Fibroblast of lung (primary cell): ENCODE measurements at places on chromosomes 5 and 9.

DNA sequence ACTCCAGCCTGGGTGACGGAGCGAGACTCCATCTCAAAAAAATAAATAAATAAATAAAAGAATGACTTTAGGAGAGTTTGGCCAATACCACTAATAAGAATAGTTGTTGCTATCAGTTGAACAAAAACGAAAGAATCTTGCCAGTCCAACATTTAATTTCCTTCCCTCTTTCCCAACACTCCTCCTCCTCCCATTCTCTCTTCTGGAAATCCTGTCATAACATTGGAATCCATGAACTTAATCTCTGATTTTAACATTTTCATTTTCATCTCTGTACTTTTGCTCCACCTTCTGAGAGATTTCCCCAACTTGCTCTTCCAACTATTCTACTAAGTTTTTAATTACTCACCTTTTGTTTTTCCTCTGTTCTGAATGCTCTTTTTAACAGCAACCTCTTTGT is 42.8 kb upstream of the CDK20 start:
- peak; percentile 25 for DNase-seq

GRCh38 chr5:36276864-36277263 is 24.8 kb downstream of the RANBP3L start:
- no peak for DNase-seq

DNA sequence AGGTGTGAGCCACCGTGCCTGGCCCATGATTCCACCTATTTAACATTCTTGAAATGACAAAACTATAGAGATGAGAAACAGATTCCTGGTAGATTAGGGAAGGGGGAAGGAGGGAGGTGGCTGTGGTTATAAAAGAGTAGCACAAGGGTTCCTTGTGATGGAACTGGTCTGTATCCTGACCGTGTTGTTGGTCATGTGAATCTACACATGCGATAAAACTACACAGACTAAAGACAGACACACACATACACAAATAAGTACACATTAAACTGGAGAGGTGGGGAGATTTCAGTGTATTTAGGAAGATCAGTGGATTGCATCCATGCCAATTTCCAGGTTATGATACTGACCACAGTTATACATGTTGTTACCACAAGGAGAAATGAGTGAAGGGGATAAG is 60.9 kb downstream of the RNF130 start:
- DNase-seq: no peak

DNA sequence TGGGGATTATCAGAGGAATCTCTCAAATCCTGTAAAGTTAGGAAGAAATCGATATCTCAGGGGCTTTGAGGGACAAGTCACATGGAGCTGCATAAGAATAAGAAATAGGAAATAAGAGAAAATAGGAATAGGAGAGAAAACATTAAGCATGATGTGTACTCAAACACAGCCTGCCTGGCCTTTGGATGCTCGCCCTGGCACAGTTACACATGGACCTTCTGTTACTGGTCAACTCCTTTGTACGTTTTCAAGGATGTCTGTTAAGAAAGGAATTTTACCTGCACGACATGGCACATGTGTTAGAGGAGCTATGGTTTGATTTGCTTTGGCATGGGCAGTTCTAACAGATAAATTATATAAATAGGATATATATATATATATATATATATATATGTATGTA is 321.2 kb downstream of the CDH12 start:
- no peak for DNase-seq

GRCh38 chr9:6214434-6214833 is 1.2 kb upstream of the IL33 start:
- DNase-seq: peak; percentile 79

GRCh38 chr9:14415947-14416346 is 102.0 kb upstream of the NFIB start:
- peak; percentile 88 for DNase-seq

GRCh38 chr9:34399729-34400128 is 23.0 kb upstream of the MYORG start:
- no peak for DNase-seq

GRCh38 chr5:95667061-95667618 is 15.7 kb downstream of the SPATA9 start:
- DNase-seq: no peak

DNA sequence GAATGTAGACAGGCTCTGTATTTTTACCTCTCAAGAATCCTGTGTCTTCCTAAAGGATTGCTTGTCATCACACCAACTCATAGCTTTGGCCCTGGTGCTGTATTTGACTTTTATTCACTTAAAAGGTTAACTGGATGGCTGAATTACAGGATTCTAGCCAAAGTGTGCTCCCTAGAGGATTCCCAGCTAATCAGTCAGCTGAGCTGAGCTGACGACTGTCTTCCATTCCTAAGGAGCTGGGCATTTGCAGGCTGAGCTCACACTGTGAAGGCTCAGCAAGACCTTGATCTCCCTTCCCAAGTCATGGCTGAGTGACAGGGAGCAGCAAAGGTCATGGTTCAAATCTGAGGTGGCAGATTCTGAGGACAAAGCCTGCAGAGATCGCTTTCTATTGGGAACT is 59.0 kb upstream of the PALM2AKAP2 start:
- DNase-seq: no peak

DNA sequence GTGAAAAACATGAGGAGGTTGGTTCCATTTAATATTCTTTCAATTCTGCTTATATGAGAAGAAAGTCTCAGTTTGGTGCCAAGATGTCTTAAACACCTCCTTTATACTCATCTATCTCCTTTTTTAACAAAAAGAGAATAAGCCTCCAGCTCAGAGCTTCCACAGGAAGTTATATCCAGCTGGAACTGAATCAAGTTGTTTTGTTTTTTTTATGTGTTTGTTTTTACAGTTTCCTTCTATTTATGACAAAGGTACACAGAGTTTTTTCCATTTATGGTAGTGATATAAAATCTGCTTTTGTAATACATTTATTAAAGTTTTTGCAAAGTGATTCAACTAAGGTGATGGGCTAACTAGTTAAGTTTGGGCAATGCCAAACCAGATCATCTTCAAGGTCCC is 10.4 kb downstream of the SPARC start:
- no peak for DNase-seq

- peak; percentile 41 for DNase-seq
These were observed 90.7 kb downstream of the PTCH1 start for GRCh38 chr9:95425910-95426551.

GRCh38 chr9:22052376-22052945 is 43.4 kb upstream of the CDKN2B start:
- DNase-seq: peak; percentile 94

- peak; percentile 6 for DNase-seq
These were observed 223.5 kb downstream of the SH3GL2 start for GRCh38 chr9:17802249-17802857.

GRCh38 chr5:133926489-133927299 is 41.7 kb downstream of the C5orf15 start:
- no peak for DNase-seq

- no peak for DNase-seq
These were observed 32.4 kb upstream of the CDK20 start for GRCh38 chr9:88006511-88007290.

GRCh38 chr5:95824747-95825146 is 2.2 kb upstream of the GLRX start:
- no peak for DNase-seq

GRCh38 chr5:141484641-141485311 is at the start of gene PCDHGC4:
Gene PCDHGC4, plus strand, starts transcription at chr5:141485030. Its CDS starts 144 bp downstream, at chr5:141485174.
- DNase-seq: no peak

- peak; percentile 2 for DNase-seq
These were observed 472.7 kb upstream of the CDH9 start for GRCh38 chr5:27511061-27511460.

DNA sequence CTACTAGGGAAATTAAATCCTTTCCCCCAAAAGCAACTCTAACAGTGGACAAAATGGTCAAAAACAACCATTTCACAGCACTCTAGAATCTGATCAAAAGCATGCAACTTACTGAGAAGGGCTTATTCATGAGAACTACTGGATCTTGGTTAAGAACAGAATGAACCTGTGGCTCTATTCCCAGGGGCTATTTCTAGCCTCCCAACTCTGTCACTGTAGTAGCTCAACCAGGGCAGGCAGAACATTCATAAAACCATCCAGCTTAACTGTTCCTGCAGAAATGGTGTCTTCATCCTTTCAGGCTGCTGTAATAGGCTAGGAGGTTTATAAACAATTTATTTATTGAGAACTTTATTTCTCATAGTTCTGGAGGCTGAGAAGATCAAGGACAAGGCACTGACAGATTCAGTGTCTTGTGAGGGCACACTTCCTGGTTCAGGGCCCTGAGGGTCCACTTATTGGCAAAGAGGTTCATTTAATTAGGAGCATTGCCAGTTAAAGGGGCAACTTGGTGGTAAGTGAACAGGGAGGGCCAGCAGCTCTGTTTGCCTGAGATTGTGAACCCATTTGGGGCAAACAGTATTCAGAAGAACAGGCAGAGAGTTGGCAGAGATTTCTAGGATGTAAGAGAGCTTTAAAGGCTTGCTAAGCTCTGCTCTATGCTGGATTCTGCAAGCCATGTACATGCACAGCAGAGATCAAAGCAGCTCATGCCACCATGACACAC is 238.5 kb upstream of the FBXL7 start:
- DNase-seq: no peak

DNA sequence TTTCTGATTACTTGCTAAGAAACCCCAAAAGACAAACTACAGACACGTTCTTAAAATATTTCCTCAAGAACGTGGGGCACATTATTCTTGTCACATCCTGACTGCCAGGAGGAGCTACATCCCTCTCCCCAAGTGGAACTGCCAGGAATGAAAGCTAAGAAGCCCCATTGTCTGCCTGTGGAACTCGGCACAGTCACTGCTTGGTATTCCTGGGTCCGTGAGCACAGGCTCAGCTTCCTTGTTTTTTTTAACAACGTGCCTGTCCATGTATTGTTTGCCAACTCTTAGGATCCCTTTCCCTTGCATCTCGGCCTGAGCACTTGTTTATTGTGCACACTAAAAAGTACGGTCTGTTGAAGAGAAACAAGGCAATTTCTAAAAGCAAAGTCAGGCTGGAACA is 47.0 kb upstream of the SELENOP start:
- DNase-seq: no peak

- DNase-seq: no peak
These were observed 357.4 kb downstream of the NDUFS4 start for GRCh38 chr5:53917826-53918225.

DNA sequence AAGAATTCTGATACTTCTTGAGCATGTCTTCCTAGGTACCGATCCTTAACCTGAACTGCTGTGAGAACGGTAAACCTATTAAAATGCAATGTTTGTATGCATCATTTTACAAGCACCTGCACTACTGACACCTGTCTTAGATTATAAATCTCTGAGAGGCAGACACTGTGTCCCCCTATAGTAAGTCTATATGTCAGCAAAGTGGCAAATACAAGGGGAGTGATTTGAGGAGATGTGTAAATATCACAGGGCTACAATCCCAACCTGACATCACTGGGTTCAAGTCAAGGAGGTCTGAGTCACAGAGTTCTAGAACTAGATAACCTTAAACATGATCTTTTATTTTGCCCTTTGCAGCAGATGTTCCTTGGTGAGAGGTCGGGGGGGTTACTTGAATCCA is 64.1 kb downstream of the ANKH start:
- no peak for DNase-seq

- DNase-seq: peak; percentile 96
These were observed 21.8 kb downstream of the SPARC start for GRCh38 chr5:151664694-151665585.

GRCh38 chr9:102309379-102309778 is 570.9 kb upstream of the GRIN3A start:
- no peak for DNase-seq

GRCh38 chr9:127652733-127653132 is 40.7 kb downstream of the STXBP1 start:
- no peak for DNase-seq

DNA sequence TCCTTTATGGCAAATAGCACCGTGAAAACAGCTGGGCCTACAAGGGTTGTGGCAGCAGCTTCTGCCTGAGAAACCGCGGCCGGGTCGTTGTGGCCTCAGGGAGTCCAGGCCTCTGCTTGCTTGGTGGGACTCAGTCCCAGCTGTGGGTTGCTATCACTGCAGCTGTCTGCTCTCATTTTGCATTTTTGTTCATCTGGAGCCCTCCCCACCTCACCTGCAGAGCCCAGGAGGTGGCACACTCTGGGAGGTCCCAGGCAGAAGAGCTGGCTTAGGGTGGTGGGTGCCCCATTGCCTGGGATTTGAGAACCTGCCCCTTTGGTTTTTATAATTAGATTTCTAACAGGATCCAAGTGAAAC is 138.4 kb downstream of the GADD45G start:
- DNase-seq: no peak

- DNase-seq: peak; percentile 88
These were observed 46.4 kb downstream of the ANXA2R start for GRCh38 chr5:42993516-42994245.

GRCh38 chr5:111144352-111144930 is 52.3 kb downstream of the WDR36 start:
- DNase-seq: peak; percentile 26

GRCh38 chr5:125232779-125233230 is 486.4 kb upstream of the ZNF608 start:
- peak; percentile 93 for DNase-seq

GRCh38 chr9:131872702-131873101 is 132.8 kb upstream of the RAPGEF1 start:
- DNase-seq: no peak

- peak; percentile 2 for DNase-seq
These were observed 87.0 kb downstream of the ERBIN start for GRCh38 chr5:66013397-66013796.

DNA sequence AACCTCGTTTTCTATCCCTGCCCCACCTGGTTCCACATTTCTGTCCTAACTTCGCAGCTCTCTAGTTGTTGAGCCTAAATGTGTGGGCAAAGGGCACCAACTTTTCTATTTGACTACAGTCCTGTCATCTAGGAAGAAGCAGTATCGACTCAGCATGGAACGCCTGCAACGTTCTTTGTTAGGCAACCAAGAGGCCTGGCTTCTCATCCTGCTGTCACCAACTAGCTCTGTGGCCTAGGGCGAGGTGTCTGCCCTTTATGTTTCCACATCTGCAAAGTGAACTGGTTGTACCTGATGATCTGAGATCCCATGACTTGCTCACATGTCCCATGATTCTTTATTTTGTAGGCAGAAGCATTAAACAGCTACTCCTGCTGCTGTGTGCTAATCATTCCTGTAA is 248.9 kb downstream of the ADAMTSL1 start:
- no peak for DNase-seq

GRCh38 chr9:32884482-32884881 is 101.1 kb downstream of the TMEM215 start:
- no peak for DNase-seq
